Activated CD8-positive, alpha-beta memory T cell treated with anti-CD3 and anti-CD28 coated beads for 36 hours (primary cell): ENCODE measurements at places on chromosomes 7 and 10. TPM values are rescaled to one million over a fixed set of nuclear protein-coding genes. Genes with fewer than 3 reads are reported as not detected.

Gene ACHE
- total RNA-seq = 0.13 TPM

Gene UBE2D4
- total RNA-seq = 15.6 TPM

Gene HPS1
- total RNA-seq = 47.5 TPM

Gene ALOX5
- 0.25 TPM for total RNA-seq

Gene PNLIPRP2
- total RNA-seq = not detected
